Ascending aorta (tissue), 2 donors: ENCODE measurements at places on chromosomes 4 and X.

DNA sequence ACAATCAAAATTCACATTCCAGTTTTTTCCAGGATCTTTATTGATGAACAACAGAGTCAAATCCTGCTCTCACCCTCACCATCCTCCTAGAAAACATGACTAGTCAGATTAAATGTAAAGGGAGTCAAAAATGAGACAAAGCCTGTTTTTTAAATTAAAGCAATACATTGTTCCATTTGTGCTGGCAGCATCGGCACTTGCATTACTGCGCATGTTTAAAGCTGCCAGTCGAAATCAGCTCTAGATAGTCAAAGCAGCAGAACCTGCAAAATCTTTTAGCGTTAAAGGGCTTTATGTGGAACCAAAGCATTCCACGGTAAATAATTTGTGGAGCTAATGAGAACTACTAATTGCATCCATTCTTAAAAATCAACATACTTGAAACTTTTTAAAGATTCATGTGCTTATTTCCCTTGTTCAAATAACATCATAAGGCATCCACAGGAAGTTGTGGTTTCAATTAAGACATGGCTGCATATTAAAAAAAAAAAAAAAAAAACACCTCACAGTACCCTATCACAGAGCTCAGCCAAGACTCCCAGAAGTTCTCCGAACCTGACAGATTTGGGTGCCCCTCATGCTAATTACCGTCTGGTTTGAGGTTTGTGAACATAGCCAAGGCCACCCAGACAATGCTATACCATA, 82.2 kb downstream of the SH3KBP1 start:
- no peaks in the 10 kb centered on the region for H3K27me3 ChIP-seq
- H3K27ac ChIP-seq = no peak overlapping the region
- no peak overlapping the region for H3K4me3 ChIP-seq
- DNase-seq = no peak
- no peaks in the 10 kb centered on the region for H3K4me1 ChIP-seq
- H3K36me3 ChIP-seq = no peaks in the 10 kb centered on the region

DNA sequence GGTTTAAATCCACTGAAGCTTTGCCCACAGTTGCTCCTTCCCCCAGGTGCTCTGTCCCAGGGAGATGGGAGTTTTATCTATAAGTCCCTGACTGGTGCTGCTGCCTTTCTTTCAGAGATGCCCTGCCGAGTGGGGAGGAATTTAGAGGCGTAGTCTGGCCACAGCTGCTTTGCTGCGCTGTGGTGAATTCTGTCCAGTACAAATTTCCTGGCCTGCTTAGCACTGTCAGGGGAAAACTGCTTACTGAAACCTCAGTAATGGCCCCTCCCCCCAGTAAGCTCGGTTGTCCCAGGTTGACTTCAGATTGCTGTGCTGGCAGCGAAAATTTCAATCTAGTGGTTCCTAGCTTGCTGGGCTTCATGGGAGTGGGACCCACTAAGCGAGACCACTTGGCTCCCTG, 40.1 kb downstream of the UGT2B17 start:
- no peak for DNase-seq
- no peaks in the 10 kb centered on the region for H3K36me3 ChIP-seq
- no peak overlapping the region for H3K4me3 ChIP-seq
- no peaks in the 10 kb centered on the region for H3K27me3 ChIP-seq
- H3K4me1 ChIP-seq = no peaks in the 10 kb centered on the region
- no peak overlapping the region for H3K27ac ChIP-seq

DNA sequence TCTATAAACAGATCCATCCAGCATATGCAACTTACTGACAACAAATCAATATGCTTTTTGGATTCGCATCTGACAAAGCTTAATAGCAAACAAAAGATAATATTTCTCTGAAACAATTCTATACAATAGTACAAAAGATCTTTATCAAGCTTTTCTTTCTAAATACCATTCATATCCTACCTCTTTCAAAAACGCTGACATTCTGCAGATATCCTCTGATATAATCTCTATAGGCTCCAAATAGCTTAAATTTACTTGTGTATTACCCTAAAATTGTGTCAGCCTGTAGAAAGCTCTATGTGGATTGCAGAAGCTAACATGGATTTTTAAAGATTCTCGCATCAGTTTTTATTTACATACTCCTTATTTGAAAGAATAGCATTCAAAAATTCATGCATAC, 260.6 kb downstream of the GASK1B start:
- no peaks in the 10 kb centered on the region for H3K4me1 ChIP-seq
- no peak overlapping the region for H3K27ac ChIP-seq
- no peak for DNase-seq
- no peaks in the 10 kb centered on the region for H3K27me3 ChIP-seq

DNA sequence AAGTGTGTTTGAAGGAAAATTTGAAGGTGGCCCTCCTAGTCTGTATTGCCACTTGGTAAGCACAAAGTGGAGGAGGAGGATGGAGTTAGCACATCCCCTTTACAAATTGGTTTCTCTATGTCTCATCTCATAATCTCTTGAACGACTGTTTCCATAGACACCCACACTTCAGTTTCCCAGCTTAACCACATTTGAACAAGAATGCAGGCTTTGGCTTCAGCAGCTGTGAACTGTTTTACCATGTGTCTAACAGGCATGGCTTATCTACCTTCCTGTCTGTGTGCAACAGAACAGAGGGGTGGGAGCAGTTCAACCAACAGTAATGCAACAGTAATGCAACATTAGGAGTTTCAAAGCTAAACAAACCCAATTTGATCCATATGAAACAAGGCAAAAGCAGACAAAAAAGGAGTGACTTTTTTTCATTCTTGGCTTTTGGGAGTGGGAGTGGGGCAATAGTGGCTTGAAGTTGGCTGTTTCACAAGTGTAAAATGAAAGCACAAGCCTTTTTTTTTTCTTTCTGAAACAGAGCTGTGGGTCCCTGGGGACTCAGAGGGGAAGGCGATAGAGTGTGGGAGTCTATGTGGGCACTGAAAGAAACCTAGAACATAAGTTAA, 108.0 kb downstream of the ITM2A start:
- H3K27me3 ChIP-seq = no peaks in the 10 kb centered on the region
- H3K36me3 ChIP-seq = no peaks in the 10 kb centered on the region
- DNase-seq = no peak
- no peak overlapping the region for H3K27ac ChIP-seq
- no peak overlapping the region for H3K4me3 ChIP-seq

DNA sequence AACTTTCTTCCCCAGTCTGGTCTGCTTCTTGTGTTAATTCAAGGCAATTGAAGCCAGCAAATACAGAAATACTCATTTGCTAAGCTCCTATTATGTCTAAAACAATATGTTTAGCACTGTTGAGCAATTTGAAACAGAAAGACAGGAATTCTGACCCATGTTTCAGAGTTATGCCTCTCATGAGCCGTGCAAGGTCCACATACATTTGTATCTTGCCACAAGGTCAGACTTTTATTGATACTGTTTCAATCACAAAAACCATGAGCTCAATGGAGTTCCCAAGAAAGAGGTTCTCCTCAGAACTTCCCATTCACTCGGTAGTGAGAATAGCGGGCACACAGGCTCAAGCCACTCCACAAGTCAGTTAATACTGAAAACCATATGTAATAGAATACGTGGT, 47.6 kb upstream of the SPRY1 start:
- H3K4me1 ChIP-seq = peaks cover 6% of the 10 kb centered on the region
- H3K27me3 ChIP-seq = no peaks in the 10 kb centered on the region
- no peaks in the 10 kb centered on the region for H3K36me3 ChIP-seq

GRCh38 chr4:164892018-164892417, 15.0 kb downstream of the APELA start:
- no peak overlapping the region for H3K4me3 ChIP-seq
- DNase-seq = no peak
- no peak overlapping the region for H3K27ac ChIP-seq
- no peaks in the 10 kb centered on the region for H3K27me3 ChIP-seq
- H3K4me1 ChIP-seq = no peaks in the 10 kb centered on the region

GRCh38 chr4:53592686-53593501, 1.6 kb upstream of the LNX1 start:
- DNase-seq = peak; percentile 64
- no peaks in the 10 kb centered on the region for H3K27me3 ChIP-seq
- H3K4me3 ChIP-seq = peak overlapping the region; percentile 43
- H3K4me1 ChIP-seq = no peaks in the 10 kb centered on the region
- H3K27ac ChIP-seq = no peak overlapping the region

DNA sequence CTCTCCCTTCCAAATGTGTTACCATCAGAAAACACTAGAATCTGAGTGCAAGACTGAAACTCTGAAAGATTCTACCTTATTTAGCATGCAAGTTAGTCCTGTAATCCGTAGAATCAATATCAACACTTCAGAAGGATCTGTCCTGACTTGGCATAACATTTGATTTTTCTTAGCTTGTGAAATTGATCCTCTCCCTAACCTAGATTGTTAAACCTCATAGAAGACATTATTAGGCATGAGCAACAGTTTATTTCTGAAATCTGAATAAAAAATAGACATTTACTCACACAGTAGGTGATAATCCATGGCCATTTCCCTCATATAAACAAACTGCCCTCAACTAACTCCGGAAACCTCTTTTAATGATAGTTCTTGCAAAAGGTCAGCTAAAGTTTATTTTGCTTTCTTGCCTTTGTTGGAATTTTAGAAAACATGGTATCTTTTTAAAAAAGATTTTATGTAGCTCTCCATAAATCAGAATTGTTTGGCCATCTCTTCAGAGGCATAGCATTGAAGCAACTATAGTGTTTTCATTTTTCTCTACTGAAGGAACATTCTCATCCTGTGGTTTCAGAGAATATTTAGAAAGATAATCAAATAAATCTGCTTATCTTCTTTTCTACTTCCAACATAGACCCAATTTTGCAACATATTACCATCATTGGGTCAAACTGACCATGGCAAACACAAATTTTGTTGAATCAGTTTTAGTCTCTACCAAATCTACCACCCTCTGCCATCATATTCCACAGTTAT, 38.5 kb upstream of the PDLIM5 start:
- H3K27ac ChIP-seq = peak overlapping the region; percentile 82
- H3K27me3 ChIP-seq = no peaks in the 10 kb centered on the region
- H3K36me3 ChIP-seq = no peaks in the 10 kb centered on the region
- H3K4me1 ChIP-seq = peaks cover 43% of the 10 kb centered on the region
- DNase-seq = no peak

- no peak overlapping the region for H3K4me3 ChIP-seq
- no peak overlapping the region for H3K27ac ChIP-seq
- H3K4me1 ChIP-seq = no peaks in the 10 kb centered on the region
- peaks cover 24% of the 10 kb centered on the region for H3K36me3 ChIP-seq
- no peaks in the 10 kb centered on the region for H3K27me3 ChIP-seq
Measured at GRCh38 chr4:88672987-88673386, 24.6 kb downstream of the NAP1L5 start.

DNA sequence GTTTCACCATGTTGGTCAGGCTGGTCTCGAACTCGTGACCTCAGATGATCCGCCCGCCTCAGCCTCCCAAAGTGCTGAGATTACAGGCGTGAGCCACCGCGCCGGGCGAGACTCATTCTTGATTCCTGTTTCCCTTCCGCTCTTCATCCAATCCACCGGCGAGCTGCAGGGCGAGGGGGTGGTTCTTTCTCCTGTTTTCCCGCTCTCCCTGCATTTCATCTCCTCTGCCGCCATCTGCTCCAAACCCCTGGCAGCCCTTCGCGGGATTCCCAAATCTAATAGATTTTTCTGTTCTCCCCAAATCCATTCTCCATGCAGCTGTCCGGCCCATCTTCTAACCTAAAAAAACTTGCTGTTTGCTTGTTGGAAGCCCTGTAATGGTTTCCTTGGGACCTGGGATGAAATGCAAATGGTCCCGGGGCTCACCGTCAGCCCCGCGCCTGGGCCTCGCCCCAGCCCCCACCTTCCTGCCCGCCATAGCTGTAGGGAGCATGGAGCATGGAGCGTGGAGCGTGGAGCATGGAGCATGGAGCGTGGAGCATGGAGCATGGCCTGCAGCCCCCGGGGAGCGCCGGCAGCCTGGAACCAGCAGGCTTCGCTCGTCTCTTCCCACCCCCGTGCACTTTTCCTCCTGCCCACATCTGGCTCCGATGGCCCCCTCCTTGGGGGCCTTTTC, 1.1 kb downstream of the ZFP42 start:
- H3K36me3 ChIP-seq = no peaks in the 10 kb centered on the region
- H3K4me3 ChIP-seq = no peak overlapping the region
- no peaks in the 10 kb centered on the region for H3K4me1 ChIP-seq

GRCh38 chrX:40120838-40121580, 23.3 kb upstream of the BCOR start:
- no peaks in the 10 kb centered on the region for H3K4me1 ChIP-seq
- H3K27ac ChIP-seq = no peak overlapping the region
- H3K27me3 ChIP-seq = no peaks in the 10 kb centered on the region
- no peak overlapping the region for H3K4me3 ChIP-seq

- H3K4me1 ChIP-seq = no peaks in the 10 kb centered on the region
- no peaks in the 10 kb centered on the region for H3K27me3 ChIP-seq
- H3K27ac ChIP-seq = no peak overlapping the region
- no peaks in the 10 kb centered on the region for H3K36me3 ChIP-seq
Measured at GRCh38 chrX:19795307-19795706, 92.1 kb downstream of the SH3KBP1 start.

DNA sequence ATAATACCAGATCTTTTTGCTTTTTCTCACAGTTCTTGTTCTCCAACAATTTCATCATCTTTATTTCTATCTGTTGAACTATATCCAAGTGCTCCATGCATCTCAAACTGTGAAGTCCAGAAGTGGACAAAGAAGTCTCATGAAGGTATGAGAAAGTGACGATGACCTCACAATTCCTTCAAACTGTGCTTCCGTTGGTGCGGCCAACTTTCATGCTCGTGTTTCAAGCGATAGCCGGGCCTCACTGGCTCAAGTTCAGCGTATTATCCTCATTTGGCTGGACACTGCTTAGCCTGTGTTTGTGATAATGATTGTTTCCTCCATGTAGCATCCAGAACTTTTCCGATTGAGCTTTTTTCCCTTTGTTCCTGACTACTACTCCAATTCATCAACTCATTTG, 143.1 kb downstream of the PALLD start:
- H3K27ac ChIP-seq = no peak overlapping the region
- H3K36me3 ChIP-seq = no peaks in the 10 kb centered on the region
- peaks cover 4% of the 10 kb centered on the region for H3K4me1 ChIP-seq
- no peak for DNase-seq
- no peaks in the 10 kb centered on the region for H3K27me3 ChIP-seq
- no peak overlapping the region for H3K4me3 ChIP-seq

DNA sequence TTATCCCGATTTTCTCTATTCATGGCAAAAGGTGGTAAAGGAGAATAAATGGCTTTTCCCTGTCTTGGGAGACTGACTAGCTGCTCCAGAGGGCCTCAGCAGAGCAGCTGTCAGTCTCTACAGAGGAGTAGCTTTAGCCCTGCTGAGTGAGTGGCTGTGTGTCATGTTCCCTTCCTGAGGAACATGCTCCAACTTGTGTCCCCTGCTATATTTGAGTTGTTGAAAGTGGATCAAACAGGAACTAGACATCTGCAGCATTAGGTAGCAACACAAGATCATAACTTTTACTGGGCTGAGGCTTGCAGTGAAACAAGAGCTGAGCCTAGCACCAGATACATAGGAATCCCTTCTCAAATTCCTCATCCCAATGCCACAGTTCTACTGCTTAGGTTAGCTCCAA, 26.7 kb upstream of the PLAC1 start:
- H3K36me3 ChIP-seq = no peaks in the 10 kb centered on the region
- no peaks in the 10 kb centered on the region for H3K4me1 ChIP-seq
- H3K4me3 ChIP-seq = no peak overlapping the region
- H3K27me3 ChIP-seq = no peaks in the 10 kb centered on the region
- no peak for DNase-seq
- no peak overlapping the region for H3K27ac ChIP-seq

- no peak overlapping the region for H3K27ac ChIP-seq
- no peaks in the 10 kb centered on the region for H3K27me3 ChIP-seq
- H3K4me3 ChIP-seq = no peak overlapping the region
- no peaks in the 10 kb centered on the region for H3K4me1 ChIP-seq
Measured at GRCh38 chr4:153183146-153183545, 21.1 kb upstream of the TRIM2 start.

- H3K27me3 ChIP-seq = peaks cover 15% of the 10 kb centered on the region
- H3K36me3 ChIP-seq = no peaks in the 10 kb centered on the region
- H3K27ac ChIP-seq = no peak overlapping the region
- peak; percentile 61 for DNase-seq
Measured at GRCh38 chr4:2042204-2042946, 16.8 kb upstream of the NAT8L start.
